ENCODE measurements at places on chromosomes 5 and 9. TPM values are rescaled to one million over a fixed set of nuclear protein-coding genes. Genes with fewer than 3 reads are reported as not detected.

- no peak for DNase-seq
Measured at GRCh38 chr9:115212832-115213231, 94.9 kb upstream of the TNC start.

DNA sequence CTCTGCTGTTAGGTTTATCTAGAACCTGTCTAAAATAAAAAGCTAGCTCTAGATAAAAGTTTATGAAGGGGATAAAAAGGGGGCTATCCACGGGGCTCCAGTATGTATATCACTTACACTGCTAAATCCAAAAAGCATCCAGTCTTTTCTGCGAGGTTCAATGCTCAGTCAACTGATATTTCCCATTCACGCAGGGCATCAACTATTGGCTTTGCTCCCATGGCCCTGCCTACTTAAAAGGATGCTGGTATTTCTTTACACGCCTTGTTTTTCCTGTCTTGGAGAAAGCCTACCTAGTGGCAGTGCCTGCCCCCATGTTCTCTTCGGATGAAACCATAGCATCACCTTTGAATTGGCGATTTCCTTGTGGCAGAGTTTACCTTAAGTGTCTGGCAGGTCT is 8.1 kb downstream of the SPRY4 start:
- DNase-seq, result no peak

DNA sequence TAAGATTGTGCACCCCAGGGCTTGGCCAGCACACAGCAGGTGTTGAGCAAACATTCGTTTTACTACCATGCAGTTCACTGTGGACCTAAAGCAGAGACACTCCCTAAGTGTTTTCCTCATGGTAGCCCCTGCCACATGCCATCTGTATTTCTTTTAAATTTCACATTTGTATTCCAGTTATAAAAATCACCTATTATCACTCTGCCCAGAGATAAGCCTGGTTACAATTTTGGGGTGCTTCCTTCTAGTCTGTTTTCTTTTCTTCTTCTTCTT is 10.9 kb upstream of the FIBCD1 start:
- no peak for DNase-seq

DNA sequence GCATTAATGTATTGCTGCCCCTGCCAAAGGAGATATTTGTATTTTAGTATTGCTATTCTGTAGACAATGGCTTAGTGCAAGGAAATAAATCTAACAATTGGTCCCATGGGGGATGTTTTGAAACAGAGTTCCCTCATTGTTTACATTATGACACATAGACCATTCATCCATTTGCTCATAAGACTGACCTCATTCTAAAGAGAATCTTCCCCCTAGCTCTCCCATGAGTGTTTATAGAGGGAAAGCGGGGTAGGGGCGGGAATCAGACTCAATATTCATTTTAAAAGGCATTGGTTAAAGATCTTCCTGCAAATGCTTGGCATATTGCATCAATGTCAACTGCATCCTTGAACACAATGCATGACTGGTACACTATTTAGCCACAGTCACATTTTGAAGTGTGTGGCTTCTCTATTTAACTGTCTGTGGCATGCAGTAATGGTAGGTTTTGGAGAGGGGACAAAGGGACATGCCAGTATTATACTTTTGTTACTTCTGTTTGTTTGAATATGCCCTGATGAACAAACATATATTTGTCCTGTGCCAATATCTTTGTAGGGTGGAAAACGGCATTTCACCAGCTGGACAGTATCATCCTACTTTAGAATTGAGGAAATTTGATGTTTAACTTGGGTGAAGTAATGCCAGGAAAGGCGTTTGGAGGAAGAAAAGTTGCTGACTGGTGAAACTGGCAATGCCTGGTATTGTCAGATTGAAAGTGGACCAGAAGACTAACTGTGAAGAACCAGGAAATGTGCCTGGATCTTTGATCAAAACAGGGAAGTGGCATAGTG is 84.1 kb upstream of the MEGF10 start:
- peak; percentile 26 for DNase-seq

SHOC1 gene
- total RNA-seq, result 1.1 TPM

Data from HCT116 (cell line).